ENCODE measurements at places on chromosomes 4 and X. TPM values are rescaled to one million over a fixed set of nuclear protein-coding genes. Genes with fewer than 3 reads are reported as not detected.

Gene PAK3
- 0.26 TPM for total RNA-seq

Gene CPLX1
- total RNA-seq, result 1.3 TPM

Gene PNMA3
- 1.0 TPM for total RNA-seq

Gene SPATA18
- total RNA-seq, result 0.35 TPM

Gene NFXL1
- total RNA-seq, result 10.5 TPM

DNA sequence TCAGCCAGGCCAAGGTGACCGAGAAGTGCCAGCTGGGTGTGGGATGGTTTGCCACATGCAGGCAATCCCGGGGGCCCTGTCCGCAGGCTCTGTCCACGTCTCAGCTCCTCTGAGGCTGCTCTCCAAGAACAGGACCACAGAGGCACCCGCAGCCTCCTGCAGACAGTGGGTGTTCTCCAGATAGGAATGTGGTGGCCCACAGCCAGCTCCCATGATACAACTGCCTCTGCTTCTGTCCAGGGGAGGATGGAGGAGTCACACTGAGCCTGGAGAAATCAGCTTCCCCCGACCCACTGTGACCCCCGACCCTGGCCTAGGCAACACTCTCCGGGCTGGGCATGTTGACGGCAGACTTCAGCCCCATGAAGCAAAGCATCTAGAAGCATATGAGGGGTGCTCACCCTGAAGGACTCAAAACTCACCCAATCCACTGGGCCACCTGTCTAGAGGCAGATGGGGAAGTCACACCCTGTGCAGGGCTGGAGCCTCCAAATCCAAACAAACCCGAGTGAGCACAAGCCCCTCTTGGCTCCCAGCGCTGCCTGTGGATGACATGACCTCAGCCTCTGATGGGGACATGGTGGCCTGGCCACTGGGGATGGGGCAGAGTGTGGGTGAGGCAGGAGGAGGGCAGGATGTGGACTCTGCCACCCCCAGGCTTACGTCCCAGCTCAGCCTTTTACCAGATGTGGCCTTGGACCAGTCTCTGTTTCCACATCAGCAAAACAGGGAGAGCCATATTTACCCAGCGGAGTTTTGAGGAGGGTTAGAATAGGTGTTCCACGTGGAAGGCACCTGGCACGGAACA, 102.3 kb downstream of the PSAPL1 start:
- no peak overlapping the region for H3K4me3 ChIP-seq
- no peaks in the 10 kb centered on the region for H3K36me3 ChIP-seq
- H3K27ac ChIP-seq, result no peak overlapping the region

DNA sequence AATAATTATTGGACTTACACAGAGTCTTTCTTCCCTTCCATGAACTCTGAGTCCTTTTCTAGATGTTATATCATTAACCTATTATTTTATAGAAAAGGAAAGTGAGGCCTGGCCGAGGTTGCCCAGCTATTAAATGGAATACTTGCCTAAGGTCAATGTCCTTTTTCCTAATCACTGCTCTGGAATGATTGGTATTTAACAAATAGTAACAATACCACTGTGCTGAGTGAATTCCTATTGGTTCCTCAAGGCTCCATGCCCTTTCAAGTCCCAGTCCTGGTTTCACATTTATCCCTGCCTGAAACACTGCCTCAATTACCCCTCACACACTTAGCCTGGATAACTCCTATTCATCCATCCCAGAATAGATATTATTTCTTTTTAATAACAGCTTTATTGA, 6.2 kb downstream of the TCEAL9 start:
- H3K4me1 ChIP-seq, result no peaks in the 10 kb centered on the region
- H3K36me3 ChIP-seq, result no peaks in the 10 kb centered on the region
- no peak overlapping the region for H3K27ac ChIP-seq
- no peak for DNase-seq

DNA sequence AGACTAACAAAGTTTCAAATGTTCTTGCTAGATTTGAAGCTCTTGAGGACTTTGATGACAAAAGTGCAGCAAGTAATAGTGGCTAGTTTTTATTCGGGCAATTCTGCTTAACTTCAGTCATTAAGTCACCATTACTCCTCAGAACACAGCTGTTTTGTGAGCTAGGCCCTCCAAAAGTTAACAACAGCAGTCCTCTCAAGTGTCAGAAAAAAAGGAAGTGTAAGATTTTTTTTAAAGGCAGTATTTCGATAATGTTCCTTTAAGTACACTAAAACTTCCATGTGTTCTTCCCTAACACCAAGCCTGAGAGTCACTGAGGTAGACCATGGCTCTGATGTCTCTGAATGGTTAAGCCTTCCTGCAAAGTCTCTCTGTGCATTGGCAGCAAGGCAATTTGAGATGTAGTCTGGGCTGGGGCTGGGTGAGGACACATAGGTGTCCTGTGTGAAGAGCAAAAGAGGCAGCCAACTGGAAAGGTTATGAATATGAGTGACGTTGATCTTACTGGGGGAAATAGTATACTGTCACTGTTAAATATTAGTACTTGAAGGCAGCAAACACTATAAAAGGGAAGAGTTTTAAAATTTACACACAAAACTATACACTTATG, 174.0 kb upstream of the MAP3K15 start:
- peaks cover 48% of the 10 kb centered on the region for H3K36me3 ChIP-seq
- H3K27ac ChIP-seq, result no peak overlapping the region
- H3K27me3 ChIP-seq, result no peaks in the 10 kb centered on the region
- DNase-seq, result no peak

DNA sequence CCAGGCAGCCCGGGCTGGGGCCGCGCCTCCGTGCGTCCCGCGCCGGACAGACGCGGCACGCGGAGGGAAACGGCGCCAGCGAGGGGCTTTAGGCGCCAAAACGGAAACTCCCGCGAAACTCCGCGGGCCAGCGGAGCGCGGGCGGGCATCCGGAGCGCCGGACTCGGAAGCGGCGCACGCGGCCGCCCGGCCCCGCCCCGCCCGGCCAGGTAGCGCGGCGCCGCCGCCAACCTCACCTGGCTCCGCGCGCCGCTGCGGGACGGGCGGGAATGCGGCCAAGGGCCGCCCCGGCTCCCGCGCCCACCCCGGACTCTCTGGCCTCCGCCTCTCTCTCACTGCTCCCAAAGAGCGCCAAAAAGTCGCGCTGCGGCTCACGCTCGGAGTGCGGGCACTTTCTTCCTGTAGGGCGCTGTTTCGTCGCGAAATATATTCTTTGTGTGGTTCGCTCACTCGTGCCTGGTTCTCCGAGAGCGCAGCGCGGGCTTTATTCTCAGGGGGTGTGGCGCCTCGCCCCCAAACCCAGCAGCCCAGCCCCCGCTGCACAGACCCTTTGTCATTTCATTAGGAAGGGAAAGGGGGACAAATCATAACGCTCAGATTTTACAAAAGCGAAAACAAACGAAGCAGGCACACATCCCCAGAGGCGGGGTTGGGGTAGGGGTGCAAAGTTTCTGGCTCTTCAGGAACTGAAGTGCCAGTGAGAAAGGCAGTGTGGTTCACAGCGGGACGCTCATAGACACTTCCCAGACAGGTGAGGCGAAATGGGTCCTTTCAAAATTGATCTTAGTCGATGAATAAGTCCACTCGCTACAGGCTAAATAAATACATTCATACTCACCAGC, 961 bp upstream of the MBNL3 start:
- peak overlapping the region; percentile 96 for H3K27ac ChIP-seq
- H3K27me3 ChIP-seq, result no peaks in the 10 kb centered on the region
- peaks cover 3% of the 10 kb centered on the region for H3K36me3 ChIP-seq
- H3K4me1 ChIP-seq, result peaks cover 39% of the 10 kb centered on the region
- DNase-seq, result peak; percentile 63
- peak overlapping the region; percentile 83 for H3K4me3 ChIP-seq

- H3K36me3 ChIP-seq, result peaks cover 6% of the 10 kb centered on the region
- no peak for DNase-seq
- no peak overlapping the region for H3K4me3 ChIP-seq
- H3K27ac ChIP-seq, result no peak overlapping the region
- H3K4me1 ChIP-seq, result peaks cover 26% of the 10 kb centered on the region
- H3K27me3 ChIP-seq, result no peaks in the 10 kb centered on the region
These were observed 58.5 kb downstream of the HADH start for GRCh38 chr4:108048157-108048556.

DNA sequence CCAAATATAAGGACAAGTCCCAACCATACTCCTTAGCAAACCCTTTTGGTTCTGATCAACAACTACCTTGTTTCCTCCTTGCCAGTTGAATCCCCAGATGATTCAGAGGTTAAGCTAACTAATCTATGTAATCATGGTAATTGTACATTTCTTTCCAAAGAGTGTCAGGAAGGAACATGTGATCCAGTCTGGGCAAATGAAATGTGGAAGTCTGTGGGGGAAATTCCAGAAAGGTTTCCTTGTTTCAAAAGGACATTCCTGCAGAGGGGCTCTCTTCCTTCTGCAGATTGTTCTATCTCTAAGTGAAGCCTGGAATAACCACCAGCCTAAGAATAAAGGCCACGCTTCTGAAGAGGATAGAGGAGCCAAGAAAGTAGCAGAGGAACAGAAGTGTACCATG, 7.0 kb downstream of the PRSS12 start:
- no peak overlapping the region for H3K4me3 ChIP-seq
- H3K27me3 ChIP-seq, result peaks cover 41% of the 10 kb centered on the region
- H3K4me1 ChIP-seq, result no peaks in the 10 kb centered on the region
- no peak overlapping the region for H3K27ac ChIP-seq

GRCh38 chrX:46039526-46039925, 505.7 kb downstream of the ZNF674 start:
- no peak overlapping the region for H3K27ac ChIP-seq
- H3K27me3 ChIP-seq, result no peaks in the 10 kb centered on the region
- H3K36me3 ChIP-seq, result no peaks in the 10 kb centered on the region
- H3K4me1 ChIP-seq, result no peaks in the 10 kb centered on the region

- H3K27ac ChIP-seq, result no peak overlapping the region
- no peaks in the 10 kb centered on the region for H3K27me3 ChIP-seq
- no peaks in the 10 kb centered on the region for H3K4me1 ChIP-seq
These were observed 43.1 kb downstream of the MAB21L2 start for GRCh38 chr4:150625033-150625432.

DNA sequence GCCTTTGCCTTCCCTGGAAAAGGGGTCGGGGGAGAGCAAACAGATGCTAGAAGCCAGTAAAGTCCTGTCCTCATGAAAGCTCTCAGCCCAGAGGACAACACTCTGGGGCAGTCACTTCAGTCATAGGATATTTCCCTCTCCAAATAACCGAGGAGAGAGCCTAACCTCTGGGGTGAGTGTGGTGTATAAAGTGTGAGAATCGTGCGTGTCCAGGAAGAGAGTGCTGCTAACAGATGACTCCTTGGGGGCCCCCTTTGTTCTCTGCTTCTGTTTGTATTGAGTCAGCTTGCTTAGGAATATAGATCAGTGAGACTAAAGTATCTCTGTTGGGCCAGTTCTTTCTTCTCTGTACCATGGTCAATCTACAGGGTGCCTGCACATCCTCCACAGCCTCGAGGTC, 247.2 kb downstream of the PALLD start:
- peaks cover 38% of the 10 kb centered on the region for H3K27me3 ChIP-seq
- H3K27ac ChIP-seq, result no peak overlapping the region
- H3K4me3 ChIP-seq, result no peak overlapping the region
- no peak for DNase-seq
- H3K4me1 ChIP-seq, result no peaks in the 10 kb centered on the region

- no peak overlapping the region for H3K27ac ChIP-seq
- no peak for DNase-seq
- H3K4me1 ChIP-seq, result no peaks in the 10 kb centered on the region
- no peaks in the 10 kb centered on the region for H3K36me3 ChIP-seq
- H3K4me3 ChIP-seq, result no peak overlapping the region
These were observed 43.9 kb upstream of the FAM9A start for GRCh38 chrX:8845060-8845459.

DNA sequence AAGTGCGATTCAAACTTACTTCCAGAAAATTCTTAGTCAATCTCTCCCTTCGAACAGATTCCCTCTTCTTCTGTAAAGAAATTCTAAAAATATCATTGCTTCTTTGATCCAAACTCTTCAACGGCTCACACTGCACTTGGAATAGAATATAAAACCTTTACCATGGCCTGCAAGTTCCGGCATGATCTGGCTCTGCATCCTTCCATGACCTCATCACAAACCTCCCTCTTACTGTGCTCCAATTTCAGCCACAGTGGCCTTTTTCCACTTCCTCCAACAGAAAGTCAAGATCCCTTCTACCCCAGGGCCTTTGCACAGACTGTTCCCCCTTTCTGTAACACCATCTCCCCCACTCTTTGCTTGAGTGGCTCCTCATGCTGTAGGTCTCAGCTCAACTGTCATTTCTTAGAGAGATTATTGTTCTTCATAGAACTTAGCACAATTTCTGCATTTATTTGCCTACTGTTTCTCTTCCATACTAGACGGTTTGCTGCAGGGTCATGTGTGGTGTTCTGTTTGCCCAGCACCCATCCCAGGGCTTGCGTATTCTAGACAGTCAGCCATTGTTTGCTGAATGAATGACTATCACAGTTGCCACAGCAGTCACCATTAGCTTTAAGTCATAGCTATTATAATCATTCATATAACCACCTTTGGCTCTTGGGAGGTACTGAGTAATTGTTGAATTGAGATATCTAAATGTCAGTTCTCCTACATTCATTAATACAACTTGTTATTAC, 1.9 kb upstream of the STOX2 start:
- peaks cover 72% of the 10 kb centered on the region for H3K27me3 ChIP-seq
- no peak for DNase-seq
- H3K4me1 ChIP-seq, result peaks cover 2% of the 10 kb centered on the region
- H3K36me3 ChIP-seq, result peaks cover 2% of the 10 kb centered on the region
- H3K27ac ChIP-seq, result no peak overlapping the region
- H3K4me3 ChIP-seq, result no peak overlapping the region

GRCh38 chr4:153427363-153428071, 38.6 kb upstream of the TMEM131L start:
- no peak for DNase-seq
- peaks cover 45% of the 10 kb centered on the region for H3K4me1 ChIP-seq
- no peak overlapping the region for H3K27ac ChIP-seq

DNA sequence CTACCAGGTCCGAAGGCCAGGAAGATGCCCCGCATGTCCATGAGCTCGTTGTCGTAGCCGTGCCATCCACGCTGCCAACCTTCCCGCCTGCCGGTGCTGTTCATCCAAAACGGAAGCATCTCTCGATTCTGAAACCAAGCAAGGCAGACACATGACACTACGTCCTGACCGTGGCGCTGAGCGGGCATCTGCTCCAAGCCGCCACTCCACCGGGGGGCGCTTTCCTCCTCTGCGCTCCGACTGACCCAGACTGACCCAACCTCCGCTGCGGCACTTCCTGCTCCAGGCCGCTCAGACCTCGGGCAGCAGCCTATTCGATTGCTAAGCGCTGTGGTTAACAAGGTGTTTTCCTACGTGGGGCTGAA, 120.5 kb downstream of the ENPP6 start:
- peaks cover 19% of the 10 kb centered on the region for H3K27me3 ChIP-seq
- peak; percentile 49 for DNase-seq
- H3K36me3 ChIP-seq, result no peaks in the 10 kb centered on the region

- no peak overlapping the region for H3K4me3 ChIP-seq
- H3K4me1 ChIP-seq, result peaks cover 15% of the 10 kb centered on the region
- DNase-seq, result no peak
These were observed 14.6 kb downstream of the TLR8 start for GRCh38 chrX:12920990-12921389.

- H3K4me1 ChIP-seq, result peaks cover 13% of the 10 kb centered on the region
- no peak for DNase-seq
- H3K27me3 ChIP-seq, result no peaks in the 10 kb centered on the region
These were observed 34.3 kb downstream of the ATP10D start for GRCh38 chr4:47519239-47519883.

All from activated CD8-positive, alpha-beta memory T cell treated with anti-CD3 and anti-CD28 coated beads, Interleukin-2, amount 10 ng/mL, durations not matched to agents 7 days and 5 days (primary cell).